Transverse colon (tissue), 4 donors: ENCODE measurements at places on chromosomes 5 and 9. TPM values are rescaled to one million over a fixed set of nuclear protein-coding genes. Genes with fewer than 3 reads are reported as not detected.
A peak's percentile ranks its signal among the peaks of the same experiment; 100 is the strongest.

DNA sequence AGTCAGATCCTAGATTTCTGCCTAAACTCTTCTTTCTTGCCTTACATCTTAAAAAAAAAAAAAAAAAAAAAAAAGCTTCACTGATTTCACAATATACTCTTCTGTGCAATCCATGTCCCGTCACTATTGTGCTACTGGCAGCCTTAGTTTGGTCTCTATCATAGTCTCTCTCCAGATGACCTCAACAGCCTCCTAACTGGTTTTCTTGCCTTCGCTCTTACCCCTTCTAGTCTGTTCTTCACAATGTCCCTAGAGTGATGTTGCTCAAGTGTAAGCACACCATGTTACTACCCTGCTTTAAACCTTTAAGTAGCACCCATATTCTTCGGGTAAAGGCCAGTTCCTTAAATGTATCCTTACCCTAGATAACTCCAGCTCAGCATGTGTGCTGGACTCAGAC lies 25.8 kb downstream of the CD180 start:
- no peak for DNase-seq

- DNase-seq, result peak; percentile 77
Observed at GRCh38 chr5:116947691-116948528, 373.3 kb upstream of the SEMA6A start.

DNA sequence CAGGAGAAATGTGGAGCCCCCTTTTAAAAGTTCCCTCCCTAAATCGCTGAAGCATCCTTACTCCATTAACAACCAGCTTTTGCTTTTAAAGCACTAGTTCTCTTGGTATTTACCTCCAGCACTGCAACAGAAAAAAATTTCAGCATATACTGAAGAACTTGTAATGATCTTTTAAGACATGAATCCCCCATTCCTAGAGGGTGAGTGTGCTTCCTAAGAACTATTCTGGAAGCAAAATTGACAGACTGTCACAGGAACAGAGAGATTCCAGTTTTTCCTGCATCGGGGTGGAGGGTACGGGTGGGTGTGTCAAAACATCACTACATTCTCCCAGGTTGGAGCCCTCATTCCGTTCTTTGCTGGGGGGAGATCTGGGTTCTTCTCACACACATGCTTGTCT lies 151.9 kb downstream of the EBF1 start:
- DNase-seq, result no peak

DNA sequence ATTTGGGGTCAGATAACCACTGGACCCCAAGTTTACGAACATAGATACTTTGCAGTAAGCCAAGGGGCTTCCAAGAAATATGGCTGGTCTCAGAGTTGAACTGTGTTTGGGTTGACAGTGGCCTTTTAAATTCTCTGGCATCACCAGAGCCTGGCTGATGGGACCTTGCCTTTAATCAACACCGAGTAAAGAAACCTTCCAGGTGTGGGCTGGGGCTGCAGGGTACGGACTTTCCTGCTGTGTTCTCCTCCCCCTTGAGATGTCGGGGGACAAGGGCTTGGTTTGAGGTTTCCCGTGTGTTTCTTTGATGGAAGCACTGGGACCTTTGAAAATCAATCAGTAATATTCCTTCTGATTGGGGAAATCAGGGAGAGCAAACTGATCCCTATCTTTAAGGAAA lies 140.1 kb downstream of the MTX3 start:
- DNase-seq, result no peak

DNA sequence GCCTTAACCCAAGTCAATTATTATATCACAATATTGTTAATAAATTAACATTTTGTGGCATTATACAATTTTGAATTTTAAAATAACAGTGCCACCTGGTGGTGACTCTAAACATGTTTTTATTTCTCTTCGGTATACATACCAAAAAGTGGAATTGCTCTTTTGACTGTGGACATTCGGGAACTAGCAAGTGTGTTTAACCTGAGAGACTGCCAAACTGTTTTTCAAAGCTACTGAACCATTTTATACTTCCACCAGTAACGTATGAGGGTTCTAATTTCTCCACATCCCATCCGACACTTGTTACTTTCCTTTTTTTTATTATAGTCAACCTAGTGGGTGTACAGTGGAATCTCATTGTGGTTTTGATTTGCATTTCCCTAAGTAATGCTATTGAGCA lies 18.3 kb upstream of the HSDL2 start:
- DNase-seq, result no peak

- no peak for DNase-seq
Observed at GRCh38 chr5:172118891-172119290, 69.1 kb downstream of the STK10 start.

DNA sequence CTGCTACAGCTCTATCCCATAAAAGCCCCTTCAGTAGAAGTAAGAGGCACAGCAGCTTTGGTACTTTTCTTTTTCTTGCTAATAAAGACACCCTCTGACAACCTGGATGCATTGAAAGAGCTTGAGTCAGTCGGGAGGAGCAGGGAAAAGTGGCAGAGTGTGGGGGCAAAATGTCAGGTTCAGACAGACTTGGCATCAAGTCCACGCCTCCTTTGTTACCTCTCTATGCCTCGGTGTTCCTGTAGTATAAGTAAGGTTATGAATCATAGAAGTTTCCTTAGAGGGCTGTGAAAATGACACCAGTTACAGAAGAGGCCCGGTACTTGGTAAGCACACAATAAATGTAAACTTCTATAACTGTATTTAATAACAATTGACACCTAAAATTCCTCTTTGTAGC lies 133.9 kb downstream of the ESM1 start:
- DNase-seq, result no peak

- no peak for DNase-seq
Observed at GRCh38 chr9:80417211-80417773, 845.5 kb downstream of the TLE4 start.

DNA sequence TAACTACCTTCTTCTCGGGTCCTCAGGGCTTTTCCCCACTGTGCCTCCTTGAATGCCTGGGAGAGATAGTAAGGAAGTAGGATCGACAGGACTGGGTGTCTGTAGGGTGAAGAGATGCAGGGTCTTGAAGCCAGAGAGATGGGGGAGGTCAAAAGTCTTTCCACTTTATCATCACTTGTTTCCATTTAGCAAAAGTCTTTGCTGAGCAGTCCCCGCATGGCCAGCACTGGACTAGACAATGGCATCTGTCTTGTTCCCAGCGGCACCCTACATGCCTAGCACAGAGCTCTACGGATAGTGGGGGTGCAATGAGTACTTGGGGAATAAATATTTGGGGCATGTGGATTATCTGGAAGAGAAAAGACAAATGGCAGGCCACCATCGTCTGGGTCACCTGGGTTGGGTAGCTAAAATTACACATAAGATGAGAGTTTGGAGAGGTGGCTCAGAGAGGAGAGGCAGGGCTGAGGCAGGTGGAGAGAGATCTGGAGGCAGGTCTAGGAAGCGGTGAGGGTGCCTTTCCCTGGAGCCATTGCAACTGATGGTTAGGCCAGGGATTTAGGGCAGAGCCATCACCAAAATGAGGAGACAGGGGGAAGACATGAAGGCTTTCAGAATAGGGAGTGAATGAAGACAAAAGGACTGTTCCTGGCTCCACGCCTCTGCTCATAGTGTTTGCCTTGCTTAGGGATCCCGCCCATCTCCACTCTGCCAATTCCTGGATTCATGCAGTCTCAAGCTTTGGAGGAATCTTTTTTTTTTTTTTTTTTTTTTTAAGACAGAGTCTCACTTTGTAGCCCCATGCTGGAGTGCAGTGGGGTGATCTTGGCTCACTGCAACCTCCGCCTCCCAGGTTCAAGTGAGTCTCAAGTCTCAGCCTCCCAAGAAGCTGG lies 250.8 kb upstream of the KLF4 start:
- no peak for DNase-seq

DNA sequence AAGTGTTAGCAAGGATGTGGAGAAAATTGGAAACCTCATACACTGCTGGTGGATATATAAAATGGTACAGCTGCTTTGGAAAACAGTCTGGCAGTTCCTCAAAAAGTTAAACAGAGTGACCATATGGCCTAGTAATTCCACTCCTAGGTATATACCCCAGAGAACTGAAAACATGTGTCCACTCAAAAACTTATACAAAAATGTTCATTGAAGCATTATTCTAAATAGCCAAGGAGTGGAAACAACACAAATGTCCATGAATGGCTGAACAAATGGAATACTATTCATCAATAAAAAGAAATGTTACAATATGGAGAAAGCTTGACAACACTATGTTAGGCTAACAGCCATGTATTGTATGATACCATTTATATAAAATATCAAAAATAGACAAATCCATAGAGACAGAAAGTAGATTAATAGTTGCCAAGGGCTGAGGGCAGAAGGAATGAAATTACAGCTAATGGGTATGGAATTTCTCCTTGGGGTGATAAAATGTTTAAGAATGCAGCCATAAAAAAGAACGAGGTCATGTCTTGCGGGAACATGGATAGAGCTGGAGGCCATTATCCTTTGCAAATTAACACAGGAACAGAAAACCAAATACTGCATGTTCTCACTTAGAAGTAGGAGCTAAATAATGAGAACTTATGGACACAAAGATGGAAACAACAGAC lies 33.6 kb upstream of the FBP1 start:
- DNase-seq, result no peak

GRCh38 chr5:80763873-80764647 lies 109.3 kb upstream of the DHFR start:
- no peak for DNase-seq

The GABRP gene
- total RNA-seq, result not detected

The CARD6 gene
- 3.4 TPM for total RNA-seq

The HBEGF gene
- 32.0 TPM for total RNA-seq

The PKD2L2 gene
- not detected for total RNA-seq

The HRH2 gene
- 0.68 TPM for total RNA-seq

The SLCO6A1 gene
- not detected for total RNA-seq

The GCNT4 gene
- 1.1 TPM for total RNA-seq

The ACOT12 gene
- not detected for total RNA-seq
